ENCODE measurements at places on chromosomes 4 and X.

GRCh38 chrX:25191403-25191802 is 175.6 kb upstream of the ARX start:
- DNase-seq = no peak

GRCh38 chr4:89994176-89994873 is 99.7 kb downstream of the MMRN1 start:
- DNase-seq = no peak

DNA sequence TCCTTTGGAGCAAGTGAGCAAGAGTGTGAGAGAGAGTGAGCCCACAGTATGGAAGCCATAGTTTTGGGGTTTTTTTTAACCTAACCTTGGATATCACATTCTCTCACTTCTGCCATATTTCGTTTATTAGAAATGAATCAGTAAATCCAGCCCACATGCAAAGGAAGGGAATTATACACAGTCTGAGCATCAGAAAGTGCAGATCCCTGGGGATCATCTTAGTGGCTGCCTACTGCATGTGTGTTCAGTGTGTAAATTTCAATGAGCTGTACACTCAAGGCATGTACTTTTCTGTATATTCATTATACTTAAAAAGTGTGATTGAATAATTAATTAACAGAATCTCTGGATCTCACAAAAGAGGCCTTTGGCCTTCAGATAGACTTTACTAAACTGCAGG is 133.8 kb upstream of the PRPS2 start:
- no peak for DNase-seq

GRCh38 chr4:6614701-6615230 is 25.7 kb upstream of the MRFAP1 start:
- no peak for DNase-seq

DNA sequence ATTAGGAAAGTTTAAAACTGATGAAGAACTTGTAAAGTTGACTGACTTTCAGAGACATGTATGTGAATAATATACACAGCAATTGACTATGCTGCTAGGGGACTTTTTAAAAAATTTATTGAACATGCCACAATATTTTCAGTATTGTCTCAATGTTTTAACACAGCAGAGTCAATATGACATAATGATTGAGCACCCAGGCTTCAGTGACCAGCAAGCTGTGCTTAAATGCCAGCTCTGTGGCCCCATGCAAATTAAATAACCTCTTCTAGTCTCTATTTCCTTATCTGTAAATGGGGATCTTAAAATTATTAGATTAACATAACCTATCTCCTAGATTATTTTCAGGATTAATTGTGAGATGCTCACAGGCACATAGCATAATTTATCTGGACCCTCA is 56.8 kb upstream of the TXK start:
- DNase-seq = no peak

- DNase-seq = no peak
Observed at GRCh38 chr4:1950369-1950768, 58.4 kb downstream of the NELFA start.
